EH (cell line): ENCODE measurements at places on chromosomes 12 and 14.

DNA sequence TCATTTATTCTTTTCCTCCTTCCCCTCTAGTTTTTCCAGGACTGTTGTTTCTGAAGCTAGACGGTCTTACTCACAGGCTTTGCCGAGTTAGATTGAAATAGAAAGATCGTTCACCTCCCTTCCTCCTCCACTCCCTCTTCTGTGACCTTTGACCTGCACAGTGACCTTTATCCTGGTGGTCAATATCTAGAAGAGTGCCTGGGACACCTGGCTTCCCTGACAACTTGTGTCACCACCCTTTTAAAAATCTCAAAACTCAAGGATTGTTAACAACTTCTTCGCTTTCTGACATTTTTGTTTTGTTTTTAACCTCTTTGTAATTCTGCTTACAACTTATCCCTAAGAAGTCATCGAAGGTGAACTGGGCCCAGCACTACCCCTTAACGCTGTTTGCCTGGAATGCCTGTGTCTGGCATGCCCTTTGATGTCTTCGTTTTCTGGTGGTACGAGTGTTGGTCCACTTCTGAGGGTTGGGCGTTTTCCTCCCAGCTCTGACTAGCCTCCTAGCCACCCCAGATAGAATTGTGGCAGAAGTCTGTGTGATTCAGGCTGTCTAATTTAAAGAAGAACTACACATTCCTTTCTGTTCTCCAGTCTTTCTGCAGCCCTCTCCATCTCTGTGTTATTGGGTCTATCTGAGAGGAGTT, 2.8 kb upstream of the KRT75 start:
- no peak for DNase-seq

DNA sequence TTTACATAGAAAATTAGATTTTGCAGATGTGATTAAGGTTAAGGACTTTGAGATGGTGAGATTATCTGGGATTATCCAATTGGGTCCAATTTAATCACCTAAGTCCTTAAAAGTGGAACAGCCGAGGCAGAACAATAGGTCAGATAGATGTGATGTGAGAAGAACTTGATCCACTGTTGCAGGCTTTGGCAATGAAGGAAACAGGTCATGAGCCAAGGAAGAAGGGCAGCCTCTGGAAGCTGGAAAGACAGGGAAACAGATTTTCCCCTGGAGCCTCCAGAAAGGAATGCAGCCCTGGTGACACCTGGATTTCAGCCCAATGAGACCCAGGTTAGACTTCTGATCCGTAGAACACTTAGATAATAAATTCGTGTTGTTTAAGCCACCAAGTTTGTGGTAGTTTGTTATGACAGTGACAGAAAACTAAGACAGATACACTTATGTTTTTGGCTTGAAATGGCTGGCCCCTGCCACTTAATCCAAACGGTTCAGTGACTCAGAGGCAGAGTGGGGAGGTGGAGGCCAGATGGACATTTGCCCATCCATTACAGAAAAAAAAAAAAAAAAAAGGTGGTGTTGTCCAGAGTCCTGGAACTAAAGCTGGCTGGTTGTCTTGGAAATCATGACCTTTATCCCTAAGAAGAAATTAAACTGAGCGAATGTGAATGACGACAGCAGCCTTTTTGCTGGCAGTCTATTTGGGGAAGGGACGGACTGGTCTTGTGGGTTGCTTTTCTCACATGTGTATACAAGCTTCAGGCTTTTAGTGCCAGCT, 181.9 kb upstream of the NRXN3 start:
- no peak for DNase-seq

DNA sequence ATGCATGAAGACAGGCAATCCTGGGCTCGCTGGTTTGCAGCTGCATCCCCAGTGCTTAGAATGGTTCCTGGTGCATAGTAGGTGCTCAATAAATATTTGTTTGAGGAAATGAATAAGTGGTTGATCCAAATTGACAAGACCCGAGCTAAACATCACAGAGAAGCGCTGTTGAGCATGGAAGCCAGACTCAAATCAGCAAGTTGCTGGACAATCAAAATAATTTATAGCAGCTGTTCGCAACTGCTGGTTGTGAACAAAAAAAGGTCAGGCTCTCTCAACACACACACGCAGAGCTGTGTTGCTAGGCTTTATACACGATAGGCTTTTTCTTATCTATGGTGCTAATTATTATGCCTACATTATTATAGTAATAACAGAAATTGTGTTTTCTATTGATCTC, 190.2 kb downstream of the TBX5 start:
- DNase-seq, result no peak

DNA sequence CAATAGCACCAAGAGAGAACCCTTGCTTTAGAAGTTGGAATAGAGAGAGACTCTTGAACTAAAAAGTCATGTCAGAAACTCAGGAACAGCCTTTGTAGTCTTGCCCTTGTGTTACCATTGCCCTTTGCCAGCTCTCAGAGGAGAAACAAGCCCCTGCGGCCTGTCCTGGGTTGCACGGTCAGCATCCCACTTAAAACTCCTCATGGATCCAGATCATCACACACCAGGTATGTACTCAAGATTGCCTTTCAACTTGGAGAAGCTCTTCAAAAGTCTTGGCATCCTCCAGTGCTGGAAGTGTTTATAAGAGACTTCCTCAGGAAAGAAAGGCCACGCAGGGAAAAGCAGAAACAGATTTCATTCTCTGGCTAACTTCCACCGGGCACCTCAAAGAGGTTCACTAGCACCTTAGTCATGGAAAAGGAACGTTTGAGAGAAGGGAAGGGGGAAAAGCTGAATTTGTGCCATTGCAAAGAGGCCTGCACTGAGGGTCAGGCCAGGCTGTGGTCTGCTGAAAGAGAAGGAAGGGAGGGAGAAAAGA, 594.2 kb downstream of the MED13L start:
- DNase-seq, result peak; percentile 11

GRCh38 chr14:103122585-103122946, 695 bp upstream of the TNFAIP2 start:
- DNase-seq, result no peak

- peak; percentile 50 for DNase-seq
Observed at GRCh38 chr12:89354612-89355067, 2.3 kb upstream of the DUSP6 start.

DNA sequence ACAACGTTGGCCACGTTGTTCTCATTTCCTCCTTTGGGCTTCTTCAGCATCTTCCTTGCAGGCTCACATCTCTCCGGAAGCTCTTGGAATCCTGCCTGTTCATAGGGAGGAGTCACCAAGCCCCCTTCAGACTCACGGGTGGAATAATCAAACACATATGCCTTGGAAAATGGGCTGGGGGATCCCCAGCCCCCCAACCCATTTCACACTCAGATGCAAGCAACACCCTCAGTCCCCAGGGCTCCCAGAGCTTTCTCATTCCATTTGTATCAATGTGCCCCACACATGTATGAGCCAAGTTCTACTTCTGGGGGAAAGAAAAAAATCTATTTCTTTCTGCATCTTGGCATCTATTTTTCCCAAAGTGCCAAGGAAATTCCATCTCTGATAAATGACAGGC, 33.1 kb downstream of the WSCD2 start:
- no peak for DNase-seq

DNA sequence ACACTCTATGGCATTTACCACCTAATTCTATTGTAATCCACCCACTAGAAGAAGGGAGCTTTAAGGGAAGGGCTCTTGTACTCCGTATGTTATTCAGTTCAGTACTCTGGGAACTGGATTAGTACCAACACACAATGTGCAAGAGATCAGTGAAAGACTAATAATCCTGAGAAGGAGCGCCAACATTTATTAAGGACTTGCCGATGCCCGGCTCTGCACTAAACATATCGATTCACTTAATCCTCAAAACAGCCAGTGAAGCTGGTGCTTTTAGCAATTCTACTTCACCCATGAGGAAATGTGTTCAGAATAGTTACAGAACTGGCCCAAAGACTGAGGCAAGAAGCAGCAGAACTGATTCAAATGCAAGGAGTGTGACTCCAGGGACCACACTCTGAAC, 80.9 kb downstream of the RPS6KA5 start:
- no peak for DNase-seq

DNA sequence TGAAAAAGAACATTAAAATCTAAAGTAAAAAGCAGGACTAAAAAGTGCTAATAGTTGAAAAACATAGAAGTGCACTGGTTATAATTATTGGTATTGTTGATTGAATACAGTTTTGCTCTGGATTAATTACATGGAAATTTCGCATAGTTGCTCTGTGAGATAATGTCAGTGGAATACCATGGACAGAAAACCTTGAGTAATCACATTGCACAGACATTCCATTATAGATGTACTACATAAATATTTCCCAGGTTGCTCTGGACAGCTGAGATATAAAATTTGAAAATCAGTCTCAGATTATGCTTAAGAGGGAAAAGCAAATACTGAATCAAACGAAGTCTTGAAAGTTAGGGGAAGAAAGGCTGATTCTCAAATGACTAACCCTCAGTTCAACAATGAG, 439.3 kb upstream of the FLRT2 start:
- DNase-seq, result no peak

- no peak for DNase-seq
Observed at GRCh38 chr14:89477391-89477790, 60.4 kb upstream of the FOXN3 start.

GRCh38 chr12:117356048-117356447, 5.4 kb downstream of the NOS1 start:
- no peak for DNase-seq

DNA sequence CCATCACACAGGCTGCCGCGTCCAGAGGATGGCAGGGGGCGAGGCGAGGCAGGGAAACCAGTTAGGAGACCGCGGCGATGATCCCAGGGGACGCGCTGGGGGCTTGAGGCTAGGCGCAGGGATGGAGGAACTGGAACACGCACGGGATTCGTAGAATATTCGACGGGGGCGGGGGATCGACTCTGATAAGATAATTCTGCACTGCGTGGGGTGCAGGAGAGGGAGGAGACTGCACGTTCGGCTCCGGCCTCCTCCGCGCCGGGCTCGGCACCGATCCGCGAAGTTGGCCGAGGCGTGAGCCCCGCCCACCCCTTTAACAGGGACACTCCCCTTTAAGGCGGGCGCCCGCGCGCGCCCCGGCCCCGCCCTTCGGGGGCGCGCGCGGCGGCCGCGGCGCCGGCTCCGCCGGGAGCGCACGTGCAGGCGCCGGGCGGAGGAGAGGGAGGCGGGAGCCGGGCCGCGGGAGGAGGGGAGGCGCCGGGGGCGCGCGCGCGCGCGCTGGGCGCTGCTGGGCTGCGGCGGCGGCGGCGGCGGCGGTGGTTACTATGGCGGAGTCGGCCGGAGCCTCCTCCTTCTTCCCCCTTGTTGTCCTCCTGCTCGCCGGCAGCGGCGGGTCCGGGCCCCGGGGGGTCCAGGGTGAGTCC, at the start of gene ACVR1B:
TSS of gene ACVR1B (plus strand) at position 501 of the 644 bp plus-strand sequence. CDS start at position 546, 45 bp downstream.
- DNase-seq, result peak; percentile 89

GRCh38 chr12:32266756-32267155, 132.6 kb upstream of the FGD4 start:
- no peak for DNase-seq

GRCh38 chr12:110908377-110909152, 11.8 kb downstream of the MYL2 start:
- DNase-seq, result no peak

DNA sequence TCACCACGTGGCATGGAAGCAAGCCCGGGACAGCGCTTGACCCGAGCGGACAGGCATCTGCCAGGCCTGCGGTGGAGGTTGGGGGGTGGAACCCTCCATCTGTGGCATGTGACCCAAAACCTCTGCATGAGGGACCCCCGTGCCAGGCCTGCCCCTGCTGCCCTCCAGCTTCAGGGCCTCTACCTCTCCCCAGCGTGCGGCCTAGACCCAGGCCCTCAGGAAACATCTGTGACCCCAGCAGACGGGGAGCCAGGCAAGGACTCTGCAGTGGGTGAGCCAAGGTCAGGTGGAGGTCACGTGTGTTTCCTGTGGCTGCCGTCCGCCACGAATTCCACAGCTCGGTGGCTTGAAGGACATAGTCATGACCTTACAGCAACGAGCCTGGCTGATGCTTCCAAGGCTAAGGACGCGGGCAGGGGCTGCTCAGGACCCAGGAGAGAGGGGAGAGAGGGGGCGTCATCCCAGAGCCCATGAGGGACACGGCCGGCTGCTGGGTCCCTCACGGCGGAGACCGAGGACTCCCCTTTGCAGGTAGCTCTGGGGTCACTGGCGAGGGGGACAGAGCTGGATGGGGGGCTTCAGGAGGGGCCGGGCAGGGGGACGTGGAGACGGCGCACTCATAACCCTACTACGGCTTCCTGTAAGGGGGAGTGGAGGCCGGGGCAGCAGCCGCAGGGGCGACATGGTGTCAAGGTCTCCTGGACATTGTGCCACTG, 91.5 kb downstream of the GALNT9 start:
- no peak for DNase-seq

DNA sequence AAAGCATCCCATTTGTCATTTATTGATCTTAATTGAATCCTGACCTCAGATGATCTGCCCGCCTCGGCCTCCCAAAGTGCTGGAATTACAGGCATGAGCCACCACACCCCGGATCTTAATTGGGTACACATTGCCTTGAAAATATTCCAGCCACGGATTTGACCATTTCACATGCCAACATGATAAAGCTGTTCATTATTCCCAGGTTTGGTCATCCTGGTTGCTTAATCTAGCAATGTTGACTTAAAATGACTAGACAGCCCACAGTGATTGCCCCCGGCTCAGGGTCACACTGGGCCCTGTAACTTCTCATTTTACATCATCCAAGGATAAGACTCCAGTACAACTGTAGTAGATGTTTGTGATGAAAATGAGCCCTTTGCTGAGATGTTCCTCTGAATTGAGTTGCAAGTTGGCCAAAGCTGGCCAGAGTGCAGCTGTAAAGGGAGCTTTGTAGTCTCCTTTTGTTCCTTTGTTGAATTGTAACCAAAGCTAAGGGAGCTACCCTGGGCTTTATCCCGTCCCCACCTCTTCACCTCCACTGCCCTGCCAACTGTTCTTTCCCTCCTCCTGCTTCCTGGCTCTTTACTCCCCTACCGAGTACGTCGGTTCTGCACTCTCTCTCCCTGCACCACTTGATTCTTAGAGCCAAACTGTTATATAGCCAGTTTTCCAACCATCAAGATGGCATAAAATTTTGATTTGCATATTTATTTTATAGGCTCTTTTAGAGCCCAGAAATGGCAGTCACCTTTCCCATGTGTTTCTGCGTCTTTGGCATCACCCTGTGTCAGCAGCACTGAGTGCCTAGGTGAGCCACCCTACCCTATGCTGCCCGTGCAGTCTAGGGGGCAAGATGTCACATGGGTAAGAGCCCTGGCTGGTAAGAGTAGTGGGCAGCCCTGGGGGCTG, 141.3 kb upstream of the HIF1A start:
- DNase-seq, result peak; percentile 100

DNA sequence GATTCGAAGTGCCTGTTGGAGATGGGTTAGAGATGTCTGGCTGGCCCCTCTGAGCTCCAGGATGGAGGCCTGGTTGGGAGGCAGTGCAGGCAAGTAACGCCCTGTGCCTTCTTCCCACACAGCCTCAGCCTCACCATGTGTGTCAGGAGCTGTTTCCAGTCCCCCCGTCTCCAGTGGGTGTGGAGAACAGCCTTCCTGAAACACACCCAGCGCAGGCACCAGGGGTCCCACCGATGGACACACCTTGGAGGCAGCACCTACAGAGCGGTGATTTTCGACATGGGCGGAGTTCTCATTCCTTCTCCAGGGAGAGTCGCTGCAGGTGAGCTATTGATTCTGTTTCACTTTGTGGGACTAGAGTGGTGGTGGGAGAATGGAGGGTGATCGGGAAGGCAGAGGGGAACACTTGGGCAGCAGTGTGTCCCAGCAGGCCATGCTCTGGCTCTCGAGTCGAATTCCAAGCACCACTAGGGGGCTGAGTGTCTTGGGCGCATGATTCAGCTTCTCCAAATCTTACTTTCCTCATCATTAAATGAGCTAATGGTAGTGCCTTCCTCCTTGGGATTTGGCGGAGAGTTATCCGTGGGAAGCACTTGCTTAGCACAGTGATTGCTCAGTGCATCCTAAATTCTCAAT, 6.8 kb downstream of the ACAD10 start:
- DNase-seq, result peak; percentile 16
